ENCODE measurements at places on chromosomes 5 and 9.

GRCh38 chr5:40383749-40384651 lies 295.7 kb upstream of the PTGER4 start:
- no peak for DNase-seq

DNA sequence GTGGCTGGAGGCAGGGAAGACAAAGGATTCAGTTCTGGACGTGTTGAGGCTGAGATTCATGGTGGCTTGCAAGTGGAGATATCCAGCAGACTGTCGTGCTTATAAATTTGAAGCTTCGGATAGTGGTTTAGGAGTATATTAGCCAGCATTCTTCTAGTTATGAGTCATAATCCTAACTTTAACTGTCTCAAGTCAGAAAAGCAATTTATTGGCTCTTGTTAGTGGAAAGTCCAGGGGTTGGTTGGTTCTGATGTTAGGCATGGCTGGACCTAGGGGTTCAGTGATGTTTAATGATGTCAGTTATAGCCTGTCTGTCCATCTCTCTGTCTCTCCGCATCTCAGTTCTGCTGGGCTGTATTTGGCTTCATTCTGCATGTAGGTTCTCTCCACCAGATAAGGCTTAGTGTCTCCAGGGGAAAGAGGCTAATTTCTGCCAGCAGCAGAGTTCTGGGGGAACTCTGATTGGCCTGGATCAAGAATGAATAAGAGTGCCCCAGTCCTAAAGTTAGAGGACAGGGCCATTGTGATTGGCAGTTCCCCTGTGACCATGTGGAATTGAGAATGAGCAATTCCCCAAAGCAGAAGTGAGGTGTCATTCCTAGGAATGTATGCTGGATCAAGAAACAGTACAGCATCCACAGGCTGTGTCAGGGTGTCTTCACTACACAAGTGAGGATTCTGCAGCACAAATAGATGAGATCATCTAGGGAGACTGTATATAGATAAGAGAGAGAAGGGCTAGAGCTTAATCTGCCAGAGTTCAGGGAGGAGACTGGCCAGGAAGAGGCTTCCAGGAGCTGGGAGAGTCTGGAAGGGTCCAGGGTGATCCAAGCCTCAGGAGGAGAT lies 72.9 kb upstream of the SHB start:
- no peak for DNase-seq

DNA sequence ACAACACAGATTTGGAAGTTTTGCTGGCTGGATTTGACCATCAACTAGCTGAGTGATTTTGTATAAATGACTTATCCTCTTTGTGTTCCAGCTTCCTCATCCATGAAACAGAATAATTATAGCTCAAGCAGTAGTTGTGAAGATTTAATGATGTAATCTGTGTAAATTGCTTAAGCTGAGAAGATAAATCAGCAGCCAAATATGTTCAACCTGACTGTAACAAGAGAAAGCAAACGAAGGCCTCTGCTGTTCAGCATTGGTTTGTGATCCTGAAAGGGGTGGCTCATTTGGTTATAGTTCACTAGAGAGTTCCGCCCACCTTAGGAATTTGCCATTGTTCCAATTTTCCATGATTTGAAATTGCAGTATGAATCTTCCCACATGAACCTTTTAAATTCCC lies 75.7 kb upstream of the CCDC112 start:
- no peak for DNase-seq

DNA sequence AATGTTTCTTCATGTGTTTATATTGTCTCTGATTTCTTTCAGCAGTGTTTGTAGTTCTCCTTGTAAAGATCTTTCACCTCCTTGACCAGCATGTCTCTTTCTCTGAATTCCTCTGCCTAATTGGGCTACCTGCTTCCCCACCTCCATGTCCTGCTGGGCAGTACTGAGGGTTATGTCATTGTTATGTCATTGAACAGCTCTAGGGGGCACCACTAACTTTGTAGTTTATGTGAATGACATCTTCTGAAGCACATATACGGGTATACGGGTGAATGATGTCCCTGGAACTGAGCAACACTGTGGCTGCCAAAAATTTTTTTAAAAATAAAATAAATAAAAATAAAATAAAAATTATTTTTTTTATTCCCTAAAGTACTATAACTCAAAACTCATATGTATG lies 16.9 kb upstream of the SNCAIP start:
- DNase-seq: no peak

DNA sequence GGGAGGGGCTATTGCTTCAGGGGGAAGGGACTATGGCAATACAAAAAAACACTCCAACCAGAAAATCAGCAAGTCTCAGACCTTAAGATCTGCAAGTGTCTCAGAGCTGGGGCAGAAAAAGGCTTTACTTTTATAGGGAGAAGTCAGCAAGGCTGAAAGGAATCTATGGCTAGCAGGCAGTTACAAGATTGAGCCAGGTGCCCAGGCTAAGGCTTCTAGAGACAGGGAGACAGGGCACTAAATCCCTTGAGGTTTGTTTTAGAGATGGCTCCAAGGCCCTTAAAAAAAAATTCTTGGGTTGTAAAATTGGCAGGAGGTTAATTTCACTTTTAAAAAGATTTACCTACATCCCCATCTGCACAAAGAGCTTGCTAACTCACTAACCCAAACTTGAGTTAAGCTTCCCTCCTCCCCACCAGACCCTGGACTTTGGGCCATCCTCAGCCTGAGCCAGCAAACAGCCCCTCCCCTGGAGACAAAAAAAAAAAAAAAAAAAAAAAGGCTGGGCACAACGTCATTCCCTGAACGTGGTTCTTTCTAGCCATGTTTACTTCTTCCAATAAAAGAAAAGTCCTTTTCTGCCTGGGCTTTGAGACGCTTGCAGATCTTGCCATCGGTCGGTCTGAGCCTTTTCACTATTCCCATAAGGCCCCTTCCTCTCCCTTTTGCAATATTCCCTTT lies 17.9 kb downstream of the NIPAL4 start:
- DNase-seq: no peak

DNA sequence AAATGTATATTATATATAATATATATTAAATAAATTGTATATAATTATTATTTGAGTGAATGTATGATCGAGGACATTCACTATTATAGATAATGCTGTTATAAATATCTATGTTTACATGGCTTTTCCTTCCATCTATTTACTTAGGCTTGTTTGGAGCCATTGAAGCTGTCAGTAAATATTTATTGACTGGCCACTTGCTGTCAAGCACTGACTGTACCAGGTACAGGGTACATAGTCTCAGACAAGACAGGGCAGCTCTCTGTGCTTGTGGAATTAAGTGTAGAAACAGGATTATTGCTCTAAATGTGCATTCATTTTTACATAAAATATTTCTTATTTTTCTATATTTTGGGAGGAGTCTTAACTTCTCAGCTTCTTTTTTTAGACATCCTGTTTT lies 16.4 kb downstream of the FAXDC2 start:
- DNase-seq: no peak

DNA sequence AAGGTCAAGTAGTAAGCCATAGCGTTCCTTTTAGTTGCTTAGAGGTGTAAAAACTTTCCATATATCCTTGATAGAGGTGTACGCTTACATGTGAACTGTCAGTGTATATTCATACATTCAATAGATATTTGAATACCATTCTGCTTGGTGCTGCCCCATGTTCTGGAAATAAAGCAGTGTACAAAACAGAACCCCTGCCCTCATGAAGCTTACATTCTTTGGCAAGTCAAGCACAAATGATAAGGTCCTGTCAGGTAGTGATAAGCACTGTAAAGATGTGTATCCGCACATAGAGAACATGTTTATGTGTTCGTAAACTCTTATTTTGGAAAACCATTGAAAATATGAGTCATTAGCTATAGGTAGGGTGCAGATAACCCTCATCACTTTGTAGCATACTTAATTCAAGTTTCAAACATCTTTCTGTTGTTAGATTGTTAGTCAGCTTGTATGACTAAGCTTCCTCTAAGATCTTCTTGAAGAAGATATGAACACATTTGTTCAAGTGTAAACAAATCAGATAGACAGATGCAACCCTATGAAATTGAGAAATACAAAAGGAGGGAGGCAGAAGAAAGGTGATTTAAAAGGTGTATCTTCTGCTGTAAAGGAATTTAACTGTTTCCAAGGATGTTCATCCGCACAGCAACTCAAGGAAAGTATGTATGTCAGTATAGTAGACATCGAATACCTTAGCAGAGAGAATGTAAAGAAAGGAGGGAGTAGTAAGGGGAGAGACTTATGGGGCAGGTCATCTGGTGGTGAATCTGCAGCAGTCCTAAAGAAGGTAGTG lies 1.6 kb downstream of the GTF3C4 start:
- no peak for DNase-seq

- DNase-seq: no peak
Measured at GRCh38 chr5:122054266-122054665, 23.8 kb downstream of the LOX start.

DNA sequence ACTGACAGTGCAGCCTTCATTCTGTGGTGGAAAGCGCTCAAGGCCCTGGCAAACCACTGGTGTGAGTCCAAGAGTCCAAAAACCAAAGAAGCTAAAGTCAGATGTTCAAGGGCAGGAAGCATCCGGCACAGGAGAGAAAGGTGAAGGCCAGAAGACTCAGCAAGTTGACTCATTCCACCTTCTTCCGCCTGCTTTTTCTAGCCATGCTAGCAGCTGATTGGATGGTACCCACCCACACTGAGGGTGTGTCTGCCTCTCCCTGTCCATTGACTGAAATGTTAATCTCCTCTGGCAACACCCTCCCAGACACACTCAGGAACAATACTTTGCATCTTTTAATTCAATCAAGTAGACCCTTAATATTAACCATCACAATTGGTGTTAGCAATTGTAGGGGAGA lies 296.1 kb downstream of the NDUFS4 start:
- no peak for DNase-seq

GRCh38 chr5:130168211-130168610 lies 263.9 kb downstream of the CHSY3 start:
- no peak for DNase-seq

DNA sequence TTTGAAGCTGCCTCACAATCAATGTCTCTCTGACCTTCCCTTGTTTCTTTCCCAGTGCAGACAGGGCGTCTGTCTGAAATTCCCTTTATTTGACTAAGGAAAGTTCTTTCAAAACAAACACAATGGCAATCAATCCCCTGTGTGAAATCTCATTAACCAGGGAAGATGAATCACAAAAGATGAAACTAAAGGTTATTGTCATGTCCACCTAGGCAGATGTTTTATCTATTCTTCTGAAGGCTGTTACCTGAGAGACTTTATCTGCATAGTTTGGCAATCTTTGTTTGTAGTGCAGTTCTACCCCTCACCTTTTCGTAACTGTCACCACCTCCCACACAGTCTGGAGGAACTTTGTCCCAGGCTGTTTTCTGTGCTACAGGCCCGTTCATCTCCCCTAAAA lies 217.5 kb upstream of the RIOK2 start:
- DNase-seq: no peak

DNA sequence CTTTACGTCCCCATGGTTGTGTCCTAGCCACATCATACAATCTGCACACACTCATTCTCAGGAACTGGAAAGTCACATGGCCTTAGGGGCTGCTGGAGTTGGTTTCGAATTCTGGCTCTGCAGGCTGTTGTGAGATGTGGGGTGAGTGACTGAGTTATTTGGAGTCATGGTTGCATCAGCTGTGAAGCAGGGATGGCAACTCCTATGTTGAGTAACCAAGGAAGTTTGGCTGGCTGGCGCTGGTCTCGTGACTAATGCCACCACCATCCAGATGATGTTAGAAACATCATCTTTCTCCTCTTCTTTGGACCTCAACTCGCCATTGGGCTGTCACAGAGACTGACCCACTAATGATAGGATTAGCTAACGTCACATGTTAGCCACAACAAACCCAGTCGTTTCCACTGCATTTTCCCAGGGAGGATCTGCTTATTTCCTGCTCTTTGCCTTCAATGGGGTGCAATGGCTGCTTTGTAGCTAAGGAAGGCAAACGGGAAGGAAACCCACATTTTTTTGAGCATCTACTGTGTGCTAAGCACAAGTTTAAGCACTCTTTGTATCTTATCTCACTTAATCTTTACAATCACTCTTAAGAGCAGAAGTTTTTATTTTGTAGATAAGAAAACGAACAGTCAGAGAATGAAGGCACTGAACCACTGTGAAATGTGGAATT lies 78.1 kb upstream of the UBTD2 start:
- no peak for DNase-seq

- no peak for DNase-seq
Measured at GRCh38 chr9:132414731-132415130, 4.7 kb downstream of the CFAP77 start.

- DNase-seq: no peak
Measured at GRCh38 chr5:80067531-80068245, 32.5 kb downstream of the THBS4 start.

DNA sequence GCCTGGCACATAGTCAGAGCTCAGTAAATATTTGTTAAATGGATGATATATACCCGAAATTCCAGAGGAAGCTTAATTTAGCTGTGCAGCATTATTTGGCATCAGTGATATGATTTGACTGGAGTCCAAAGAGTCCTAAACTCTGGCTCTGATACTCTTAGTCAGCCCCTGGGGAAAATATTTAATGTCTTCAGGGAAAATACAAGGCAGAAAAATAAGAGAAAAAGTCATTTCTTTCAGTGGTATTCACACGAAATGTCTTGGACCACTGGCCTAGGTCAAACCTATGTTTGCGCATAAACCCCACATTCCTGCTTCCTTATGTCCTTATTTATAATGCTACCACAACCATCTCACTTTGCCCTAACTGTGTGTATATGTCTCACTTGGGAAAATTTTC lies 23.8 kb downstream of the GLRA1 start:
- no peak for DNase-seq

- DNase-seq: no peak
Measured at GRCh38 chr9:108783326-108783725, 72.5 kb downstream of the ACTL7B start.

DNA sequence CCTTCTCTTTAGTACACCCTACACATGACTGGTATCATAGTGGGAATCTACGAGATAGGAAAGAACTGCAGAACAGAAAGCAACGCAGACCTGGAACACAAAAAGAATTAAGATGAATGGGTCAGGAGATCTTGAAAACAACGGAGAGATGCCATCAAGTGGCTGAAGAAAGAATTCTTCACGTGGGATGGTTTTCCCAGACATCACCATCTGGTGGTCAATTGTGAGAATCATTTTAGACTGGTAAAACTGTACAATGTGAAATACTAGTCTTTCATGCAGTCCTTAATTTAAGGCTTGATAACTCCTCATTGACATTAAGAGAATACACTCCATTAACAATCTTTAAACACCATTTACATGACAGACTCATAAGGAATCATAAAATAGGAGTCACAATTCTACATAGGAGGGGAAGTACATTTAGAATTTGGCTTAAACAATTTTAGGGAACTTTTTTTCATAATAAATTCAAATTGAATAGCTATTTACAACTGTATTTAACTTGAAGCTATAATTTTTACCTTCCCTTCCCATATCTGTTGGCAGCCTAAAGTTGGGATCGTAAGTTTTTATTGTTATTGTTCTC lies 128.4 kb upstream of the TRPM3 start:
- DNase-seq: no peak

- no peak for DNase-seq
Measured at GRCh38 chr5:118008779-118009178, 979.6 kb downstream of the DTWD2 start.

All from right cardiac atrium (tissue), 5 donors.